ENCODE measurements at places on chromosomes 7 and 10.

DNA sequence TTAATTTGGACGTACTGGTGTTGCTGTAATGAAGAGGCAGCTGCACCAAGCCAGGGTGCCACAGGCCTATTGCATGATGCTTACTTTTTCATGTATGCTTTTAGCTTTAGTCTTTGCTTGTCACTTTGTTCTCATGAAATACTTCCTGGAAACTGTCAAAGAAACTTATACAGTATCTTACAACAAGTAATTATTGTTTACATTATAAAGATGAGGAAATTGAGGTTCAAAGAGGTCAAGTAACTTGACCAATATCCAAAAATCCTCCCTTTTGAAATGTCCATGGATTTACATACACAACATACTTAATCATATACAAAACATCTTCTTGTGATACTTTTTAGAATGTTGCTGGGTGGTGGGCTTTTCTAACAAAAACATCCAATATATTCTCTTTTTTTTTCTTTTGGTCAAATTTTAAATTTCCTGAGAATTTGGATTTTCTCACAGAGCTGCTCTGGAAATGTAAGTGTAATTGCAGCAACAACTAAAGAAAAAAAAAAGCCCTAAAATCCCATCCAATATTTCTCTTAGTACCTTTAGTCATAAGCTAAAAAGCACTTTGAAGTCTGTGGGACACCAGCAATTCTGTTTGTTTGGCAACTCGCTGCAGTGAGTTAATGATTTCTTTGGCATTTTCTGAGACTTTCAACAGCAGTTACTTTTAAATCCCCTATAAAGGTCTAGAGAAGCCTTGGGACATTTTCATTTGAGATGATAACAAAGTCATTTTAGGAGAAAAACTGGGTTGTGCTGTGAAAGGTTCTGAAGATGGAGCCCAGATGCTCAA lies 500.6 kb upstream of the IGFBP3 start:
- no peak for DNase-seq

GRCh38 chr7:73830681-73831583 lies at the start of gene CLDN4:
Gene CLDN4 (plus strand): TSS chr7:73830996. CDS start chr7:73831202, 206 bp downstream.
- DNase-seq: no peak

GRCh38 chr7:19491371-19491770 lies 217.5 kb downstream of the POLR1F start:
- DNase-seq: no peak

GRCh38 chr10:131668903-131669302 lies 231.9 kb upstream of the PPP2R2D start:
- DNase-seq: no peak

DNA sequence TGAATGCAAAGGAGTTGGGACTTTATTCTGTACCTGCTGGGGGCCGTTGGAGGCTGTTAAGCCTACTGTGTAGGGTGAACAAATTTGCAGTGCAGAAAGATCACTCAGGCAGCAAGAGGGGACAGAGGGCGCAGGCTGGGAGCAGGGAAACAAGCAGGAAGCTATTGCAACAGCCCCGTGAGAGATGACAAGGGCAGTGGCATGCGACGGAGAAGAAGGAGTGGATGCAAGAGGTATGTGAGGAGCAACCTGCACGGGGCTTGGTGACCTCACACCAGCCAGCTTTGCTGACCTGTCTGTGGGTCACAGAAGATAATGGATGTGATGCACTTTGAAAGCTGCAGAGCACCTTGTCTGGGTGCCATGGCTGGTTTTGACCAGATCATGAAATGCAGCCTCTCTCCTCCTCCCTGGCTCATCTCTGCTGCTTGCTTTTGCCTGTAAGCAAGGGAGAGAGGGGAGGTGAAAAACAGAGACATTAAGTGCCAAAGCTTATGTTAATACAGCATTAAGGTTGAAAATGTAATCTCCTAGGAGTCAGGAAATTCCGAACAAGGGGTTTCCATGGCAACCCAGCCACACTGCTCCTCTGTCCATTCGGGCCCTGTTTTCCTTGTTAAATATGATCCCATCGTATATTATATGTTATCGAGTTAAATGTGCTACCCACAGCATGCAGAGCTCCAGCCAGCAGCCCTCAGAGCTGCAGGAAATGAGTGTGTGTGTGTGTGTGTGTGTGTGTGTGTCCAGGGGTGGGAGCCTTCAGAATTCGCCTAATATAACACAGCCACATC lies 314.3 kb upstream of the ZMIZ1 start:
- peak; percentile 70 for DNase-seq

- no peak for DNase-seq
Observed at GRCh38 chr10:15857107-15857575, 3.2 kb downstream of the MINDY3 start.

GRCh38 chr10:101238732-101239105 lies 9.5 kb upstream of the LBX1 start:
- DNase-seq: no peak

DNA sequence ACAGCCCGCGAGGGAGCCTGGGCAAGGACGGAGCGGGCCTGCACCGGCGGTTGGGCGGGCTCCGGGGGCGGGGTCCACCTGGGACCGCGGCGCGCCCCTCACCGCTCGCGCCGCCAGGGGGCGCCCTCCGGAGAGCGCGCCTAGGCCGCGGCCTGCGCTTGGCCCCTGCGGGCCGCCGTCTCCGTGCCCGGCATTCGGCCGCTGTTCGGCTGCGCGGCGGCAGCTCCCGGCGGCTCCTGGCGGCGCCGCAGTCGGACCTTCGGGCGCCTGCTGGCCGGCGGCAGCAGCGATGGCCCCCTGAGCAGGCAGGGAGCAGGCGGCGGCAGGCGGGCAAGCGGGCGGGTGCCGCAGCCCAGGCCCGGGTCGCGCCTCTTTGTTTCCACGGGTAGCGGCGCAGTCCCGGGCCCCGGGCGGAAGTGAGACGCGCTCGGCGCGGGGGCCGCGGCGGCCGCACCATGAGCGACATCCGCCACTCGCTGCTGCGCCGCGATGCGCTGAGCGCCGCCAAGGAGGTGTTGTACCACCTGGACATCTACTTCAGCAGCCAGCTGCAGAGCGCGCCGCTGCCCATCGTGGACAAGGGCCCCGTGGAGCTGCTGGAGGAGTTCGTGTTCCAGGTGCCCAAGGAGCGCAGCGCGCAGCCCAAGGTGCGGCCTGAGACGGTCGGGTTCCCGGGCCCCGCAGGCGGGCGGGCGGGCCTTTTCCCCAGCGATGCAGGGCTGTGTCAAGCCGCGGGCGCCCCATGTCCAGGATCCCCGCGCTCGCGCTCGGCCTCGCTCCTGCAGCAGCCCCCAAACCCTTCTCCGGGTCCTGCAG lies at the start of gene INTS15:
INTS15 (plus strand) TSS at position 193 of the 816 bp plus-strand sequence; CDS start at position 456, 263 bp downstream.
- peak; percentile 93 for DNase-seq

GRCh38 chr7:1025743-1026581 lies 18.4 kb upstream of the GPR146 start:
- peak; percentile 38 for DNase-seq

- DNase-seq: no peak
Observed at GRCh38 chr7:155363852-155364600, 66.3 kb downstream of the INSIG1 start.

DNA sequence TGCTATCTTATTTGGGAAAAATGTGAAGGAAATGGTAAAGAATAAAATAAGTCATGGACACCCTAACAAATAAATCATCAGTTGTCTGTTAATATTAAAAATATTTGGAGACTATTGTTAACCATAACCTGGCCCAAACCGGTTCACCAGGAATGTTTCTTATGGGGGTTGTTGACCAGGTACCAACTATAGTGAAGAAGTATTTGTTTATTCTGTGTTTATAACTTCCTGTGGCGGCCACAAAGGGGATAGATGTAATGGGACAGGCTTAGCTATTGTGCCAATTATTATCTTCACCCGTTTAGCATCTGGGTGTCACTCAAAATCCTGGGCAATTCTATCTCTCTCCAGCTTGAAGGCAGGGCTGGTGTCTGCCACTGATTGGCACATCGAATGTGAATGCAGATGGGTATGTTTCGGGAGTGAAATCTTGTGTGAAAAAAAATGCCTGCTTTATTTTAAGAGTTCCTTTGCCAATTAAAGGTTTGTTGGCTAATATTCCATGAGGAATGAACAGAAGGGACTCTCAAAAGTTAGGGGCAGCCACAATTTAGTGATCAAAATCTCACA lies 500.9 kb downstream of the ARL4A start:
- no peak for DNase-seq

GRCh38 chr7:22013711-22014110 lies 68.0 kb upstream of the CDCA7L start:
- no peak for DNase-seq

DNA sequence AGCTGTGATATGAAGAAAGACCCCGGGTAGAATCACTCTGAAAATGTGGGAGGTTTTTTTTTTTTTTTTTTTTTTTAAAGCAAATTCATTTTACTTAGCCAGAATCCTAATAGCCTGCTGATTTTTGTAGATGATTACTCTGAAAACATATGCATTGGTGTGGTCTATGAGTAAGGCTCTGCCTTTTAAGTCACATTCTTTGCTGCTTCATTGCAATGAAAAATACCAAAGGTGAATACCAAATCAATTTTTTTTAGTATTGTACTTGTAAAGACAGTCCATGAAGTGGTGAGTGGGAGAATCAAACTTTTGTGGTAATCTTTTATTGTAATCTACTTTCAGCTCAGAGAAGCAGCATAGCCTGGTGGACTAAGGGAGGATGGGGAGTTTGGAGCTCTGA lies 130.3 kb downstream of the SDK1 start:
- DNase-seq: no peak

GRCh38 chr10:87589645-87590051 lies 70.0 kb upstream of the PAPSS2 start:
- no peak for DNase-seq

DNA sequence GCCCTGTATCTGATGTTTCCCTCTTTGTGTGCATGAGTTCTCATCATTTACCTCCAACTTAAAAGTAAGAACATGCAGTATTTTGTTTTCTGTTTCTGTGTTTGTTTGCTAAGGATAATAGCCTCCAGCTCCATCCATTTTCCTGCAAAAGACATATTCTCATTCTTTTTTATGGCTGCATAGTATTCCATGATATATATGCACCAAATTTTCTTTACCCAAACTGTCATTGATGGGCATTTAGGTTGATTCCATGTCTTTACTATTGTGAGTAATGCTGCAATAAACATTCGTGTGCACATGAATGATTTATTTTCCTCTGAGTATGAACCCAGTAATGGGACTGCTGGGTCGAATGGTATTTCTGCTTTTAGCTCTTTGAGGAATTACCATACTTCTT lies 163.4 kb downstream of the TMEM26 start:
- no peak for DNase-seq

- no peak for DNase-seq
Observed at GRCh38 chr7:18402488-18403183, 92.9 kb upstream of the HDAC9 start.

- no peak for DNase-seq
Observed at GRCh38 chr7:93026425-93026824, 91.4 kb downstream of the SAMD9 start.

All from hindlimb muscle (tissue), 1 donor.